ENCODE measurements at places on chromosomes 4 and X.

GRCh38 chr4:39362827-39363226, 3.3 kb downstream of the RFC1 start:
- no peak for DNase-seq

- DNase-seq = no peak
Observed at GRCh38 chr4:74291471-74291870, 16.8 kb upstream of the EPGN start.

GRCh38 chr4:163701916-163702315, 207.4 kb downstream of the TMA16 start:
- no peak for DNase-seq

DNA sequence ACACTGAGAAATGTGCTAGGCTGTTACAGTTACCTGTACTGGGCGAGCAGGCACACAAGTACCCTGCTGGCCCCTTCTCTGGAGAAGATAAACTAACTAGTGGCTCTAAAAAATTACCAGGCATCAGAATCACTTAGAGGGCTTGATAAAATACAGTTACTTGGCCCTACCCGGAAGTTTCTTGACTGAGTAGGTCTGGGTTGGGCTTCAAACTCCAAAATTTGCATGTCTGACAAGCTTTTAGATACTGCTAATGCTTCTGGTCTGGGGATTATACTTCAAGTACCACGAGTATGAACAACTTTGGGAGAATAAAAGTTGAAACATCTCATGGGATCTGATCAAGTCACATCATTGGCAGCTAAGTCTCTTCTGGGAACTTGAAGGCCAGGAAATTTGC, 30.8 kb downstream of the CEP135 start:
- no peak for DNase-seq

- DNase-seq = no peak
Observed at GRCh38 chr4:105558277-105558676, 5.9 kb downstream of the ARHGEF38 start.

- DNase-seq = peak; percentile 36
Observed at GRCh38 chr4:139658185-139658584, 7.4 kb upstream of the MGST2 start.

DNA sequence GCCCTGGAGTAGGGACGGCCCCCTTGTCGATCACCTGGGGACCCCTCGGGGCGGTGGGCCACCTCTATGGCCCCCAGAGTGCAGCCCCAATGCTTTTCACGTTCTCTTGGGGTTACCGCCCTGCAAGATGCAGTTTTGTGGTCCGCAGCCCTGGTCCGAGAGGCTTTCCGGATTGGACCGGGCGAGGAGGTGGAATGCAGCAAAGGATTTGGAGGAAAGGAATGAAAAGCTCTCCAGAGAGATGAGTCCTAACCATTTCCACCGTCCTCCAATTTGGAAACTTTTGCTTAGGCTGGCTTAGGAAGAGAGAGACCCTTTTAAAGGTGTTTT, 601 bp downstream of the SLC25A43 start:
- DNase-seq = no peak

GRCh38 chr4:154583677-154584076, 6.9 kb downstream of the FGA start:
- DNase-seq = no peak

DNA sequence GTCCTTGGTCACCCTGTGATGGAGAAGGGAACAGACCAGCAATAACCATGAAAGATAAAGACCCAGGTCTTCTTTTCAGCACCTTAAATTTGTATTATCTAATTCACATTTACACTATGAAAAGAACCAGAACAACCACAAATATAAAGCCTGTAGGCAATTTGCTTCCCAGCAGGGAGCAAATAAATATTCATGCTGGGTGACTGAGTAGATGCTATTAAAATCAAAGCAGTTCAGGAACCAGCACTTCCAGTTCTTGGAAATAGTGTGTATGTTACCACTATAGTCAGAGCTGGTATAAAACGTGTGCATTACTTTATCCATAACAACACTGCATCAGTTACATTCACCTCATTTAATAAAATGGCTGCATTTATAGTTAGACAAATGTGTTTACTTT, 177.8 kb upstream of the ETNPPL start:
- no peak for DNase-seq

DNA sequence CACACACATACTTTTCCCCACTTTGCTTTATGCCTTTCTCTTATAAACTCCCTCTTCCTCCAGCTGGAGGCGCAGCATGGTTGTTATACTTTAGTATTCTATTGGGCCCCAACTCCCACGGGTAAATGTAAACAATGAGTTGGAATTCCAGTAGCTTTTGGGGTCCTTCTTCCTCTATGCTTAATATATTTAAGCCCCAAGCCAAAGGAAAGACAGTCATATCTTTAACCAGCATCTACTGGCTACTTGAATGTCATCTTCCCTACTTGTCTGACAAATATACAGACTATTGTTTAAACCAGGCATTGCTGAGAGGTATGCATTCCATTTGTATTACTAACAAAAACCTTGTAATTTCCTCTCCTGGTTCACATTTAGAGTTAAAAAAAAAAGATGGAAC, 72.9 kb downstream of the WDR19 start:
- DNase-seq = no peak

GRCh38 chrX:74280759-74281158, 23.2 kb upstream of the ZCCHC13 start:
- no peak for DNase-seq

DNA sequence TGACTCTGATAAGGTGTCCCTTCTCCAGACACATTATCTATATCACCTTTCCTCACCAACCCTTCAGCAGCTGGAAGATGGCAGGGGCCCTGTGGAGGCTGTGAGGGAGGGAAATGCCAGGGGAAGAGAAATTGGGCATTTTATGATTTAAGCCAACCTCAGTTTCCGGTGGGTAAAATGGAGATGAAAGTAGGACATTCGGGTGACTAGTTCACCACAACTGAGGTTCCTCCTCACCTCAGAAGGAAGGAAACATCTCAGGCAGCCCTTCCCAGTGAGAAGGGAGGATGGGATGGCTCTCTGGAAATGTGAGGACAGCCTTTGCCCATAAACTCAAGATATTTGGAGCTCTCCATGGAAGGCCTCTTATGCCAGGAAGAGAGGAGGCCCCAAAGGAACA, 251.5 kb downstream of the MID1IP1 start:
- DNase-seq = no peak

DNA sequence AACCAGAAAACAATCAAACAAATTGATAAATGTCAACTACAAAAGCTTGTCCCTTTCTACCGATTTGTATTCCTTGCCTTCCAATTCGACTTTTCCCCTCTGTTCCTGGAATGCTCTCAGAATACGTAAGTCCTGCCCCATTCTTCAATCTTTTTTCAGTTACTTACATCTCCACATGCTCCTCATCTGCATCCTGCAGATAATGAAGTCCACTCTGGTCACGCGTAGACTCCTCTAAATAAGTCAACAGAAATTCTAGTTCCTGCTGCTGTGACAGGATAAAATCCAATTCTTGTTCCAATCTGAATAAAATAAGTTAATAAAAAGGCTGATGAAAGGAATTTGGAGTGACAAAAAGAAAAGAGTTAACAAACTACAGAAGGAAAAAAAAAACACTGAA, 34.4 kb upstream of the RBM41 start:
- no peak for DNase-seq

- no peak for DNase-seq
Observed at GRCh38 chr4:1927675-1928074, 56.5 kb downstream of the NSD2 start.

GRCh38 chrX:7179446-7179845, 31.5 kb upstream of the PUDP start:
- DNase-seq = no peak

DNA sequence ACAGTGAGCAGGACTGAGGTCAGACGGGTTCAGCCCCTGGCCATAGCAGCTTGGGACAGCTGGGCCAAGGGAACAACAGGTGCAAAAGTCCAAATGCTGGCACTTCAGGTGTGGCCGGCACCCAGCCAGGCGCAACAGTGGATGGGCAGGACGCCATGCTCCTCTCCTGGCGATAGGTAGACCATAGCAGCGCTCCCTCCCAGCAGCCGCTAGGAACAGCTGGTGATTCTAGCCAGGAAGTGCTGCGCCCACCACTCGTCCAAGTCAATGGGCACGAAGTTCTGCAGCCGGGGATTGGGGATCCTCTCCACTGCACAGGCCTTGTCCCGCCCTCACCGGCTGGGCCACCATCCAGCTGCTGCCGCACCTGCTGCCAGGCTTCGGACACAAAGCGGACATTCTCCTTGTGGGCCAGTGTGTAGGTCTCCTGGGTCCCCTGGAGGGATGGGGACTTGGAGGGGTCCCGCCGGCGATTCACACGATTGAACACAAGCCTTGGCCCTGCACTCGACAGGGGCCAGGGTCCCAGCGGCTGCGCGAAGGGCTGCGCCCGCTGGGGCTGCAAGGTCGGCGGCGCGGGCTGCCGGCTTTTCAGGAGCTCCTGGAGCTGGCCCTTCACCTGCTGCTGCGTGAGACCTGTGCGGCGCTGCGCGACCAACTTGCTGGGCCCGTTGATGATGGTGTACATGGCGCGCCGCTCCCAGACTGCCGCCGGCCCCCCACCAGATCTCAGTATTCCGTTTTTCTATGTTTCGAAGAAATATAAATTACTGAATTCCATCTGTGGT, 227.5 kb upstream of the STK26 start:
- DNase-seq = no peak

DNA sequence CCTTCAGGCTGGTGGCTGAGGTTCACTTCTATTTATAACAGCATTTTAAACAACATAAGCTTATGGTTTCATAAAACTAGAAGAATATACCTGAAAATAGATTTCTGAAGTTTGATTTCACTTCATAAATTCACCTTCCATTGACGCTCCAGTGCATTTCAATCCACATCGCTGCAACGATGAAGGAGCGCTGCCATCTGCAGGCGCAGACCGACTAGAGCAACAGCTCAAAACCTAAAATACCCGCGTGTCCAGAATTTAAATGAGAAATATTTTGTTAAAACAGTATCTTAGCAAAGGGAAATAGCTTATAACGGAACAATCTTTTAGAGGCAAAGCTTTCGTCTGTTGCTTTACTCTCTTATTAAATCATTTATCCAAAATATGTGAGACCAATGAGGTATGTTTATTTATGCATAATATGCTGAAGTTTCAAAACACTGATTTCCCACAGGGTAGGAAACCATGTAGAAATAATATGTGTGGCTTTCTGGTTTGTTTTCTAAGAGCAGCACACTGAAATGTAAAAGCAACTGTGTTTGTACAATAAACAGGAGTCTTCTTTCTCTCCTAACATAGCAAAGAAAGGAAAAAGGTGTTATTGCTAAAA, 816.4 kb upstream of the FRG1 start:
- no peak for DNase-seq

DNA sequence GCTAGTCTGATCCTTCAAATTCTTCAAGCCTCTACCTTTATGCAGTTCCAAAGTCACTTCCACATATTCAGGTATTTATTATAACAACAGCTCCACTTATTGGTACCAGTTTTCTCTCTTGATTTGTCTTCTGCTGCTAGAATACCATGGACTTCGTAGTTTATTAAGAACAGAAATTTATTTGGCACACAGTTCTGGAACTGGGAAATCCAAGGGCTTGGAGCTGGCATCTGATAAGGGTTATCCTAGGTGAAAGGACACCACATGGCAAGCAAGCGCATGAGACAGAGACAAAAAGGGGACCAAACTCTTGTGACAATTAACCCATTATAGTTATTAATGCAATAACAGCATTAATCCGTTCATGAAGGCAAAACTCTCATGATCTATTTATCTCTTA, 600.5 kb upstream of the ATOH1 start:
- no peak for DNase-seq

GRCh38 chr4:142351958-142352357, 494.1 kb downstream of the INPP4B start:
- no peak for DNase-seq

DNA sequence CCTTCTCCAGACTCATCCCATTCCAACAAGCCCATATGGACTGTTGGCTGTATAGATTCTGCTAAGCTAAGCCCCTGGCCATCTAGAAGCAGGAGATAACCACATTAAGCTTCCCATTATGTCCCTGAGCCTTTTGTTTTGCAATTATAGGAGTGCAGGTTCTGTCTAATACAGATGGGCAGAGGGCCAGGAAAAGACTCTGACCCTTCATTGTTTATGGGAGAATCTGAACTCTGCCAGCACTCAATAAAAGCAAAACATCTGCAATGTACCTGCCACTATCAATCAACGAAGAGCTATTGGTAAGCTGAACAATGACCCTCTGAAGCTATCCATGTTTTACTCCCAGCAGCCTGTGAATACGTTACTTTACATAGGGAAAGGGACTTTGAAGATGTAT, 207.3 kb upstream of the CLNK start:
- no peak for DNase-seq

GRCh38 chr4:140047017-140047640, 106.9 kb downstream of the MAML3 start:
- DNase-seq = no peak

- no peak for DNase-seq
Observed at GRCh38 chr4:925771-926500, 6.2 kb downstream of the GAK start.

GRCh38 chr4:52945982-52946381, 83.9 kb downstream of the RASL11B start:
- no peak for DNase-seq

DNA sequence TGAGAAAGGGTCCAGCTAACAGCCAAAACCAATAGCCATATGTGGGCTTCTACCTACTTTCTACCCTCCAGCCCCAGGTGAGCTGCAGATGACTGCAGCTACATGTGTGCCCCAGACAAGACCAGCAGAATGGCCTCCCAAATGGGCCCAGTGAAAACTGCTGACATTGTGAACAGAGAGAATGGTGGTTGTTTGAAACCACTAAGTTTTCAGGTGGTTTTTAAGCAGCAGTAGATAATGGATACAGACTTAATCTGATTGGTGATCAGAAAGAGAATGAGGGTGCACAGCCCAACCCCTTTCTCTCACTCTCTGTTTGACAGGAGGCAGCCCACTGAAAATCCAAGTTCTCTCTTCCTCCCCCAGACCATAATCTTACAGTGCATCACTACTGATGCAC, 42.5 kb upstream of the BBS12 start:
- DNase-seq = peak; percentile 35

- no peak for DNase-seq
Observed at GRCh38 chr4:168637872-168638756, 141.3 kb downstream of the PALLD start.

GRCh38 chr4:7810783-7811535, 128.7 kb downstream of the AFAP1 start:
- no peak for DNase-seq

DNA sequence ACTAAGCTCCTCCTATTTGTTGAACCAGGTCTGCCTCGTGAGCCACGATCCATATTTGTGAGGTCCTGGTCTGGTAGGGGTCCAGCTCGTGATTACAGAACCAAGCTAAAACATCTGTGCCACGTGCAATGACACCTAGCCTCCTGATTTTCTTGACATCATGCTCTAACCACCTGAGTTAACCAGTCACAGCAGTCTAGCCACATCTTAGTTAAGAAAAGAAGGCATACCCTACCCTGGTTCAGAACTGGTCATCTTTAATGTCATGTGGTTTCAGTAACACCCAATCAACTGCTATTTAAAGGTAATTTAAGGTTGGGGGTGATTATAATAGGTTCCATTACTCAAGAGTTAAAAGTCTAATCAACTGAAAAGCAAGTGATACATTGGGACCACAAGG, 28.4 kb downstream of the ARHGEF6 start:
- DNase-seq = no peak

- no peak for DNase-seq
Observed at GRCh38 chr4:143575331-143575730, 61.8 kb downstream of the SMARCA5 start.

Measured in activated naive CD4-positive, alpha-beta T cell treated with anti-CD3 and anti-CD28 coated beads, Interleukin-2, amount 10 ng/mL, durations not matched to agents 7 days and 5 days (primary cell).